ENCODE measurements at places on chromosomes 4 and X. TPM values are rescaled to one million over a fixed set of nuclear protein-coding genes. Genes with fewer than 3 reads are reported as not detected.

- DNase-seq, result no peak
Observed at GRCh38 chr4:92483341-92483740, 179.6 kb downstream of the GRID2 start.

DNA sequence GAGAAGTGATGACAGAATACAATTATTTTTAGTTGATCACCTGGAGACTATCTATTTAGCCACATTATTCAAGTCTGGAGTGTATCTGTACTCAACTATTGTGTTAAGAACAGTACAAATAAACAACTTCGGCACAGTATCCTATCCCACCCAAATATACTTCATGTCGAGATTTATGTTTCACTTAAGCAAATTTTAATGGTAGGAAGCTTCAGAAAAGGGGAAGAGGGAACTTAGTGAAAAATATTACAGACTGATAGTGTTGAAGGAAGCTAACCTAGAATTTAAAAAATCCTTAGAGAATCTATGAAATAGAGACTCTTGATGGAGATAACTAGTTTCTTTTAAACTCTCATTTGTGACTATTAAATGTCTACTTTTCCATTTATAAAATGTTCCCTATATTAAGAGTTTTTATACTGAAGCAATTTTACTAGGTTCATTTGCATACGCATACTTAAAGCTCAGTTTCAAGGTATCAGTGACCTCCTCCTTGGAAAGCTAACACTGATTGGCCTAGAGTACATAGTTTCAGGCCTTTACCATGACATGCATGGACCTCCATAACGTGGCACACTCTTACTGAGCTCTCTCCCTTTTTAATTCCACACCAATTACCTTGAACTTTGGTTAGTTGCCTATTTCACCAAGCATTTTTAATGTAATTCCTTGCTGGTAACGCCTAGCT lies 197.7 kb downstream of the CAMK2D start:
- DNase-seq, result no peak

GRCh38 chr4:124420166-124420695 lies 292.3 kb downstream of the ANKRD50 start:
- no peak for DNase-seq

PDZD11 gene
- total RNA-seq, result 23.0 TPM

CAMK2D gene
- 40.7 TPM for total RNA-seq

CXCL8 gene
- total RNA-seq, result 6.2 TPM

LUZP4 gene
- total RNA-seq, result not detected
